ENCODE measurements at places on chromosomes 12 and 14.

DNA sequence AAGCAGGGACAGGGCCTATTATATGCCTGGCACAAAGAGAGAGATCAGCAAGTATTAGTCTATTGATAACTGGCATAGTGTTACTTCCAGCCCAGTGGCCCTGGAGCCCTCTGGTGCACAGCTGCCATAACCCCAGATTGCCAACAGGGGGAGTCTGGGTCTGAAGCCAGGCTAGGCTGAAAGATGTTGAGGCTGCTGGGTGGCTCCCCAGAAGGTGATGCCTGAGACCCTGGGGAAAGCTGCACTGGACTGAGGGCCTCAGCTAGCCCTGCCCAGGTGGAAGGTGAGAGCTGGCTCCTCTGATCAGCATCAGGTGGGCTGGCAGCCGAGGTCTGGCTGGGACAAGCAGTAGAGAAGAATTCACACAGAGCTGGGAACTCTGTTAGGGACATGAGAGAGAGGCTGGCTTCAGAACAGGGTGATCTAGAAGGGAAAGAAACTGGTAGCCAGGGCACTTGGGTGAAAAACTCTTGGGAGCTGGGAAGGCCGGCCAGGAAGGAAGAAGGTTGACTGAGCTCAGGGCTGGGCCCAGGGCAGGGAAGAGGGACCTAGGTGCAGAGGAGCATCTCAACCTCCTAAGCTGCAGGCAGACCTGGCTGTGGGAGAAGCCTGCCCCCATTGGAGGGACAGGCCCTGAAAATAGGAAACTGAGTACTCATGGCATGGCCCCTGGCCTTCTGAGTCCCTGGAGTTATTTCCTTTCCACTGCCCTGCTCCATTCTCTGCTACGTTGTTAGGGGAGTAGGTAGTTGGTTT is 3.9 kb downstream of the GZMH start:
- no peak for DNase-seq

DNA sequence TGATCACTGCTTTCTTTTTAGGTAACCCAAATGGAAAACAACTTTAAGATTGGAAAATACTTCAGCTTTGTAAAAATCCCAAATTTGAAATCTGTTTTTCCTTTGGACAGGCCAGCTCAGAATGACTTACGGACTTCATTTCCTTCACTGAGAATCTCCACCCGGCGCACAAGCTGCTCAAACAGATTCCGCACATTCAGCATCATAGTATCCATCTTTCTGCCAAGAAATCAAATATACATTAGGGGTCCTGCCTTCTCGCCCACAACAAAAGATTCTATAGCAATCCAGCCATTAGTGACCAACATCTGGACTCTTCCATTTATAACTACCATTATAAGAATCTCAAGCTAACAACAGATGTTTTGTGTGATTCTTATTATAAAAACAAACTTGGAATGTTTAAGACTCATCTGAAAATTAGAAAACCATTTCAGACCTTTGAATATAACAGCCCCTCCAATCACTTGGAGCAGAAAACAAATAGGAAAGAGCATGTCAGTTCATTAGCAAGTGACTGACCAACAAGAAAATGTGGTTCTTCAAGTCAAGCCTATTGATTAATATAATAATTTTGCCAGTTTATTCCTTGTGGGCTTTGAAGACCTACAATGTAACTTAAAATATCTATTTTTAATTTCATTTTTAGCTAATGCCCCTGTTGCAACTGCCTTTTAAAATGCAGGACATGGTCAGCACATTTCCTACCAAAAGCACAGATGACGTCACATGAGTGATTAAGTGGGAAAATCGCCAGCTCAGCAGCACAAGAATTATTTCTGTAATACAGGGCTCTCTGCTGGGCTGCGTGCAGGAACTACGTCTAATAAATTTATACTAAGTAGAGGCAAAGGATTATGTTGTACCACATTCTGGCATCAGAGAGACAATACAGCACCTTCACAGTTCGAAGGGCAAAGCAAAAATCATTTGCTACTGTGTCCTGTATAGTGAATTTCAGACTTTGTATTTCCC is 8.5 kb downstream of the RACGAP1 start:
- peak; percentile 86 for DNase-seq

- DNase-seq: no peak
These were observed 239.0 kb downstream of the ADAMTS20 start for GRCh38 chr12:43312991-43313505.

GRCh38 chr14:92314182-92314581 is 8.8 kb upstream of the SLC24A4 start:
- DNase-seq: no peak

DNA sequence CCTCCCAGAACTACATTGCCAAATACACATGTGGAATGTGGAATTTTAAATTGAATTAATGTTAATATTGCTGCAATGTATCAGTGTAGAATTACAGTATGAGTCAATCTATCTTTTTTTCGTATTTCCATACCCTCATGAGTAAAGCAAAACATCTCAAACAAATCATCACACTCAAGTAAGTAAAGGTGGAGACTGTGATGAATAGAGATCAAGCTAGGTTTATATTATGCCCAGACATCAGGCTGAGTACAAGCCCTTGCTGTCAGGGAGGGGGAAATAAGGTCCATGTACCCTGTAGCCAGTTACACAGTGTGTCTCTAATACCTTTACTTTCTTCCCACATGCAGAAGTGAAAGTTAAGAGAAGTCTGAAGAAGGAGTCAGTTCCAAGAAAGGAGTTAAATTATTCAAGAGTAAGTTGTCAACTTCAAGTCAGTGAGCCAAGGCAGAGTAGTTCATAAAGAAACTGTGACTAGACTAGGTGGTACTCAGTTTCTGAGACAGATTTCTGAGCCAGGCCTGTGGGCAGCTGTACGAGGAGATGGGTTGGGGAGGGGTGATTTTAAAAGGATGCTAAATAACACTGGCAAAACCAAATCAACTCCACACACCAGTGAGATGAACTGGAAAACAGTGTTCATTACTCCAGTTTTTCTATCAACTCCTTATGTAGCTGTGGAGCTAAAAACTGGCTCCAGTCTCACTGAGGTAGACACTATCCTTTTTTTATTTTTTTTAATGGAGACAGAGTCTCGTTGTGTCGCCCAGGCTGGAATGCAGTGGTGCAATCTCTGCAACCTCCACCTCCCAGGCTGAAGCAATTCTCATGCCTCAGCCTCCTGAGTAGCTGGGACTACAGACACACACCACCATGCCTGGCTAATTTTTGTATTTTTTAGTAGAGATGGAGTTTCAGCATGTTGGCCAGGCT is 23.8 kb upstream of the STK38L start:
- DNase-seq: no peak

GRCh38 chr14:68633131-68633991 is 159.5 kb downstream of the ZFP36L1 start:
- no peak for DNase-seq

GRCh38 chr14:100679707-100680438 is 46.8 kb upstream of the DLK1 start:
- peak; percentile 83 for DNase-seq

- DNase-seq: no peak
These were observed 22.6 kb downstream of the EPYC start for GRCh38 chr12:90982170-90982569.

DNA sequence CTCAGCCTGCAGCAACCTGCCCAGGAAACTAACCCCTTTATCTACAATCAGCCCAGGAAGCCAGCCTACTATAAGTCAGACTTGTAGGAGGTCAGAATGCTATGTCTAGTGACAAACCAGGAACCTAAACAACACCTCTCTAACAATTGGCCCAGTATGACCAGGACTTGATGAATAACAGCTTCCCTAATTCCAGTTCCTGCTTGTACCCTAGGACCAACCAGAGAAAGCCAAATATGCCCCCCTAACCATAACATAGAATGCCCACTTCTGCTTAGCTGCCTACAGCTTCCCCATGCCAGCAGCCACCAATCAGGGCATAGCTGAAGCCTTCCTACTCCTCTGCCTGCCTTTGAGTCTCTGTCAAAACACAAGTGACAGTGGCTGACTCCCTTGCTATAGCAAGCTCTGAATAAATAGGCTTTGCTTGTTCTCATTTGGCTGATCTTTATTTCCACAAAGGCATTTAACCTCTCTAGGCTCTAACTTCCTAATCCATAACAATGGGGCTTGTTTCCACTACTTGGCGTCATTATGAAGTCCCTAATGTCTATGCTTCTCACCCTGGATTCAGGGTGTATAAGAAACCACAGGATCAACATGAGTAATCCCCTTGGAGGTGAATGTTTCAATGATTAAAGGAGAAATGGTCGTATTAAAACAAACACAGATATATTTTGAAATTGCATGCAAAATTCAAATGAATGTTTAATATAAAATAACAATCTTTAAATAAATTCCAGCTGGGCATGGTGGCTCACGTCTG is 220.2 kb downstream of the ANO6 start:
- no peak for DNase-seq

GRCh38 chr12:24008166-24008565 is 58.7 kb upstream of the SOX5 start:
- DNase-seq: no peak

GRCh38 chr12:128660532-128661225 is 163.1 kb downstream of the SLC15A4 start:
- DNase-seq: no peak

GRCh38 chr14:23582906-23583760 is 4.5 kb upstream of the JPH4 start:
- DNase-seq: no peak

DNA sequence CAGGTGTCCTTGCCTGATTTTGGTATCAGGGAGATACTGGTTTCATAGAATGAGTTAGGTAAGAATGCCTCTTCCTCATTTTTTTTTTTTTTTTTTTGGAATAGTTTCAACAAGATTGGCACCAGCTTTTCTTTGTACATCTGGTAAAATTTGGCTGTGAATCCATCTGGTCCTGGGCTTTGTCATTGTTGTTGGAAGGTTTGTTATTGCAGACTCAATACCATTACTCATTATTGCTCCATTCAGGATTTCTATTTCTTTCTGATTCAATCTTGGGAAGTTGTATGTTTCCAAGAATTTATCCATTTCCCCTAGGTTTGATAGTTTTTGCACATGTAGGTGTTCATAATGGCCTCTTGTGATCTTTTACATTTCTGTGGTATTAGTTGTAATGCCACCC is 126.0 kb upstream of the KITLG start:
- no peak for DNase-seq

- DNase-seq: no peak
These were observed 38.1 kb upstream of the LRTM2 start for GRCh38 chr12:1782215-1782614.

GRCh38 chr14:21220874-21221477 is 48.3 kb downstream of the HNRNPC start:
- DNase-seq: no peak

GRCh38 chr14:69855180-69855832 is 23.9 kb upstream of the SMOC1 start:
- DNase-seq: no peak

DNA sequence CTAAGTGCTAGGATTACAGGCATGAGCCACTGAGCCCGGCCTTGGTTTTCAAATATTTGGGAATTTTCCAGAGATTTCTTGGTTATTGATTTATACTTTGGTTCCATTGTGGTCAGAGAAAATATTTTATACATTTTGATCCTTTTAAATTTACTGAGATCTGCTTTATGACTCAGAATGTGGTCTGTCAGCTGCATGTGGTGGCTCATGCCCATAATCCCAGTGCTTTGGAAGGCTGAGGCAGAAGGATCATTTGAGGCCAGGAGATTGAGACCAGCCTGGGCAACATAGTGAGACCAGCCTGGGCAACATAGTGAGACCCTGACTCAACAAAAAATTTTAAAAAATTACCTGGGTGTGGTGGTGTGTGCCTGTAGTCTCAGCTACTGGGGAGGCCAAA is 49.8 kb downstream of the ADCK1 start:
- DNase-seq: peak; percentile 23

- DNase-seq: no peak
These were observed 94.6 kb downstream of the DACT1 start for GRCh38 chr14:58732387-58732786.

- DNase-seq: no peak
These were observed 26.6 kb downstream of the TRAFD1 start for GRCh38 chr12:112151766-112152541.

DNA sequence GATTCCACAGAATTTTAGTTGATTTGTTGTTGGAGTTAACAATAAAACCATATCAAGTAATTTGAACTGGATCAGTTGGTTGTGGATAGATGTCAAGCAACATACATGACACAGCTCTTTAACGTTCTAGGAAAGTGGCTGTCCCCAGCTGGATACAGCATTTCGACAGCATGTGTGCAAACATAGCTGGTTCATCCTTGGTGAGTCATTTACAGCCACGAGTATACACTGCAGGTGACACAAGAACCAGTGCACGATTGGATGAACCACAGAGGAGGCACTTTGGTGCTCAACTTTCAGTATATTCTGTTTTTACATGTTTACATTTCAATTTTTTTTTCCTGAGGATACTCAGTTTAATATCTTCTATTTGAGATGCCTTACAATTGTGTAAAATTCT is 242.4 kb downstream of the TMEM117 start:
- no peak for DNase-seq

- no peak for DNase-seq
These were observed 27.8 kb downstream of the CHGA start for GRCh38 chr14:92950773-92951172.

DNA sequence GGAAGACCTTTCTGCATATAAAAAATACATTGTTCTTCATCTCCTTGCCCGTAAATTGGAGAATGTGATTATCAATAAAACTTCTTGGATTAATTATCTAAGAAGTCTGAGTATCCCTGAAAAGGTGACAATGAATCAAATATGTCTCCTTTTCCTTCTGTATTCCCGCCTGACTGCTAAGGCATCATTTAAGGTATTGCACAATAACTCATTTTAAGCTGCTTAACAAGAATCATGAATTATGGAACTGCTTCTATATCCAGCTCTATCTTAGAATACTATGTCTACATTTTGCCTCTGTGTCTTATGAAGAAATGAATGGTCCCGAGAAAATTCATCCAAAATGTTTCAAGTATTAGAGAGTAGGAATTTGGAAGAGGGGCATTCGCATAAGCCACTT is 294.4 kb downstream of the SOX5 start:
- no peak for DNase-seq

- peak; percentile 55 for DNase-seq
These were observed 90.2 kb downstream of the CHGA start for GRCh38 chr14:93012951-93013719.

DNA sequence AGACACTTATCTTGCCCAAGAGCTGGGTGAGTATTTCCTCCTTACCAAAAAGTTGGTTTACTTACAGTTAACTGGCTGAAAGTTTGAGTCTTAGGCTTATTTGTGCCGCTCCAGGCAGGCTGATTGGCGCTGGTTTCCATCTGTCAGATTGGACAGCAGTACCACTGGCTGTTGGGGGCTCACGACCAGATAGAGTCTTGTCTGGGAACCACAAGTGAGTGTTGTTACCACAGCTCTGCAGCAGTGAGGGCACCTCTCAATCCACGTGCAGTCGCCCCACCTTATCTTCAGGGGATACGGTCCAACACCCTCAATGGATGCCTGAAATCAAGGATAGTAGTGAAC is 58.9 kb downstream of the DDX51 start:
- no peak for DNase-seq

GRCh38 chr12:83077041-83077440 is 390.3 kb downstream of the TMTC2 start:
- no peak for DNase-seq

- DNase-seq: no peak
These were observed at the start of gene ACRBP for GRCh38 chr12:6647083-6647604. ACRBP (minus strand) TSS chr12:6647432; CDS start chr12:6647366, 66 bp downstream.

Data from brain microvascular endothelial cell (primary cell).